Astrocyte (in vitro differentiated cells and primary cell): ENCODE measurements at places on chromosomes 2 and 18.

DNA sequence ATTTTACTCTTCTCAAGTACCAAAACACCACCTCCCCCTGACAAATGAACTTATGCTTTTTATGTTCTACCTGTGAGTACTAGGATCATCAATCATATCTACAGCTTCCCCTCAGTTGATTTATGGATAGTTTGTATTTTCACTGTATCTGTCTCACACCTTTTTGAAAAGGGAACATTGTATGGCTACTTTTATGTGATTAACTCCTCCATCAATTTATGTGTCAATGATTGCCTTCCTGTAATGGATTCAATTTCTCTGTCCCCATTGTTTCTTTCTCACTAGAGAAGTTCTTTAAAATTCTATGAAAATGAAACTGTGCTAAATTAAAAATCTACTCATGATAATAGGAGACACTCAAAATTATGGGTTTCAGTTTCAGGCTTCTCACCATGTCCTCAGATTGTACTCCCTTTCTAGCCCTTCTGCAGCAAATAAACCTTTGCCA is 935.0 kb downstream of the TRIB2 start:
- DNase-seq = no peak

- DNase-seq = no peak
Measured at GRCh38 chr2:74464406-74464805, 776 bp downstream of the MOGS start.

GRCh38 chr18:11767935-11768334 is 78.9 kb downstream of the GNAL start:
- DNase-seq = no peak

GRCh38 chr18:42187611-42188380 is 232.8 kb downstream of the PIK3C3 start:
- DNase-seq = peak; percentile 28

GRCh38 chr18:55488473-55488872 is 99.5 kb downstream of the TCF4 start:
- no peak for DNase-seq

- DNase-seq = peak; percentile 2
Measured at GRCh38 chr18:74942319-74942910, 266.5 kb downstream of the PTGR3 start.

DNA sequence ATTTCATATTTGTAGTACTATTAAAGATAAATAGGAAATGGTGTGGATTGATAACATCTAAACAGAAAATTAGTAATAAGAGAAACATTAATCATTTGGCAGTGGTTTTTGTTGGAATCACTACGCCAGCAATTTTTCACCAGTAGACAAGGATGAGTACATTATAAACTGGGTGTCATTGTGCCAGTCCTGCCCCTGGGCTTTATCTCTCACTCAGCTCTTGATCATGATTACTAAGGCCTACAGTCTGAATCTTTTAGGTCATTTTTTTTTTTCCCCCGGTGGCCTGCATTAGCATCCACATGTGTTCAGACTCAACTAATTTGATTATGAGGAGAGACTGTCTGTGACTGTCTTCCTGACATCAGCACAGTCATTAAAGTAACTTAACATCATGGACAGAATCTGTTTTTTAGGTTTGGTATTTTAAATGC is 16.2 kb downstream of the GULP1 start:
- DNase-seq = no peak

GRCh38 chr2:119290859-119291587 is 67.4 kb downstream of the STEAP3 start:
- no peak for DNase-seq

GRCh38 chr18:24173997-24174396 is 35.1 kb downstream of the CABYR start:
- DNase-seq = no peak

- DNase-seq = no peak
Measured at GRCh38 chr2:217449444-217449843, 553.4 kb downstream of the TNS1 start.

GRCh38 chr2:134391751-134392160 is 137.9 kb downstream of the MGAT5 start:
- peak; percentile 61 for DNase-seq

GRCh38 chr2:36403675-36404230 is 48.2 kb downstream of the CRIM1 start:
- peak; percentile 93 for DNase-seq

- DNase-seq = no peak
Measured at GRCh38 chr2:637804-638203, 39.4 kb downstream of the TMEM18 start.

- DNase-seq = no peak
Measured at GRCh38 chr2:240925568-240926515, 19.7 kb downstream of the CROCC2 start.

GRCh38 chr2:158112992-158113391 is 11.3 kb downstream of the UPP2 start:
- peak; percentile 4 for DNase-seq

GRCh38 chr2:140814141-140814540 is 1316.7 kb downstream of the LRP1B start:
- DNase-seq = no peak

GRCh38 chr2:60439219-60439974 is 114.1 kb downstream of the BCL11A start:
- DNase-seq = no peak

- no peak for DNase-seq
Measured at GRCh38 chr2:199679883-199680282, 171.1 kb downstream of the FTCDNL1 start.

DNA sequence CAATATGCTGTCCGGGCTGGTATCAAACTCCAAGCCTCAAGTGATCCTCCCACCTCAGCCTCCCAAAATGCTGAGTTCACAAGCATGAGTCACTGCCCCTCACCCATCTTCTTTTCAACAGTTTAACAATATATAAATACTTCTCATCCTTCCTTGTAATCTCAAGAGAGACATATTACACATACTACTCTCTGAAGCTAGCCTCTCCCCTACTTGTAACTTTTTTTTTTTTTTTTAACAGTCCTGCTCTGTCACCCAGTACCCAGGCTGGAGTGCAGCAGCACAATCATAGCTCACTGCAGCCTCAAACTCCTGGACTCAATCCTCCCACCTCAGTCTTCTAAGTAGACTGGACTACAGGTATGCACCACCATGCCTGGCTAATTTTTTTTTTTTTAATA is 5.7 kb downstream of the GFPT1 start:
- DNase-seq = peak; percentile 25

DNA sequence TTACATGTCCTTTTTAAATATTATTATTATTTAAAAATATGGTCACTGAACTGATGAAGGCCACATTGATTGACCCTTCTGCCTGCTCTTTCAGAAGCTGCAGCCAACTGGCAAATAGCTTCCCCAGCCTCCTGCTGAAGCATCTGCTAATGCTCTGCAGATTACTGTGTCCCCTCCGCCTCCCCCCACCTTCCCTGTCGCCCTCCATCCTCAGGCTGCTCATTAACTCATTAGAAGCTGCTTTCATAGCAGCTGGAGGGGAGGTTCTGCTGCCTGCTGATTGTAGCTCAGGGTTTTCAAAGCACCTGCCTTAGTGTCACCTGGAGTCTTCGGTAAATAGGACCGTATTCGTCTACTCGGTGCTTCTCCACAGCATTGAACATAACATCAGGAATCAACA is 24.8 kb upstream of the LMAN1 start:
- no peak for DNase-seq

DNA sequence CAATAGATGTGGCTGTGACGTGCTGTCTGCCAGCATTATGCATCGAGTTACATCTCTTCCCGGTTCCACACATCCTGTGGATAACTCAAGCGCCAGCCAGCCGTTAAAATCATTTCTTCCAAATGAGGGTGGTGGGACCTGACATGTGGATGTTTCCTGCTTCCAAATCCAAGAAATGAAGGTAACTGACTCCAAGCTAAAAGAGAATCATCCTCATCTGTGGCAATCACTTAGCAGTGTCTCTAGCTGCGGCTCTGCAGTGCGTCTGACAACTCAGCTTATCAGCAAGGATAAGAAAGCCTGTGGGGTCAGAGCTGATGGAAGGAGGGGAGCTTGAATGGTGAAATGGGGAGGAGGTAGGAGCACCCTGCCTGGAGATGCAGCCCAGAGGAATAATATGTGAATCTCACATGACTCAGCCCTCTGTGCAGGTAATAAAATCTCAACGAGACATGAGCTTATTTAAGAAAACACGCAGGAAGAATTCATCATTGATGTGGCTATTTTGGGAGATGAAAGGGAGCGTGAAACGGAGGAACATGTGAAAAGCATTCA is 382.2 kb upstream of the TRIB2 start:
- no peak for DNase-seq

- no peak for DNase-seq
Measured at GRCh38 chr2:173793709-173794565, 171.2 kb downstream of the SP3 start.

DNA sequence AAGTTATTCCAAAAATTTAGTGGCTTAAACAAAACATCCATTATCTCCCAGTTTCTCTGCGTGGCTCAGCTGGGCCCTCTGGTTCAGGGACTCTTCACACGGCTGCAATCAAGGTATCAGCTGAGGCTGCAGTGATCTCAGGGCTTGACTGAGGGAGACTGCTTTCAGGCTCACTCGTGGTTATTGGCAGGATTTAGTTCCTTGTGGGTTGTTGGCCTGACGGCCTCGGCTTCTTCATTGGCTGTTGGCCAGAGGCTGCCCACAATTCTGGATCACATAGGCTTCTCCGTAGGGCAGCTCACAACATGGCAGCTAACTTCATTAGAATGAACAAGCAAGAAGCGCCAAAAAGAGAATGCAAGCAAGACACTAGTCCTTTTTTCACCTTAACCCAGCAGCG is 90.1 kb downstream of the ABI2 start:
- DNase-seq = peak; percentile 74

- DNase-seq = no peak
Measured at GRCh38 chr18:55840601-55841170, 252.7 kb upstream of the TCF4 start.

- no peak for DNase-seq
Measured at GRCh38 chr2:38406597-38407110, 29.6 kb upstream of the ATL2 start.

GRCh38 chr2:6337472-6337820 is 528.3 kb downstream of the CMPK2 start:
- no peak for DNase-seq

DNA sequence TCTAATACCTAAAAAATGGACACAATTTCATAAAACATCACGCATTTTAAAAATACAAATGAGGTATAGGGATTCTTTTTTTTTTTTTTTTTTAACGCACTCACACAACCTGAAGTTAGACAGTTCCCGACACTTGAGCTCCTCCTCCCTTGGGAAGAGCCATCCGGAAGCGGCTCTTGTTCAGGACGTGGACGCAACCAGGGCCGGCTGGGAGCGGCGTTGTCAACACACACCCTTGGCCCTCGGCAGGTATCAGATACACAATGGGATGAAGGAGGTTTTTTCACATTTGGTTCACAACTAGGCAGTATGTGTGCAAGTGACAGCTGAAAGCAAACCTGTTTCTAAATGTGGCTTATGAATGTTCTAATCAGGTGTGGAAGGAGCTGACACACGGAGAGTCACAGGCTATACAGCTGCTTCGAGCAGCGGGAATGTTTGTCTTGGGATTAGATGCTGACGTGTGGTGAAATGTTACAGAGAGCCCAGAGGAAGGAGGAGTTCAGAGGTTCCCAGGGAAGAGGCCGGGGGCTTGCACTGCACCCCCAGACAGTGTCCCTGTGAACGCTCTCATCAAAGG is 111.1 kb downstream of the PXDN start:
- DNase-seq = no peak

DNA sequence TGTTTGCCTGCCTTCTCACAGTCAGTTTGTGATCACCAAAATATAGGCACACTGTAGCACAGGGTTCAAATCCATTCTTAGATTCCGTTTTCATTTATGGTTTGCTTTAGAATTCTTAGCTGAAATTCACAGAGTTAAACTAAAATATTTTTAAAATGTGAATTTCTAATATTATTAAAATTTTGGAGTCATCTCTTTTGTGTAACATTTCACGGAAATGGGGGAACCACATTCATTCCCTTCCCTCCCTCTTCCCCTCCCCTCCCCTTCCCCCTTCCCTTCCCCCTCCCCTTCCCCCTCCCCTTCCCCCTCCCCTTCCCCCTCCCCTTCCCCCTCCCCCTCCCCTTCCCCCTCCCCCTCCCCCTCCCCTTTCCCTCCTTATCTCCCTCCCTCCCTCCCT is 11.4 kb upstream of the LDAH start:
- no peak for DNase-seq

DNA sequence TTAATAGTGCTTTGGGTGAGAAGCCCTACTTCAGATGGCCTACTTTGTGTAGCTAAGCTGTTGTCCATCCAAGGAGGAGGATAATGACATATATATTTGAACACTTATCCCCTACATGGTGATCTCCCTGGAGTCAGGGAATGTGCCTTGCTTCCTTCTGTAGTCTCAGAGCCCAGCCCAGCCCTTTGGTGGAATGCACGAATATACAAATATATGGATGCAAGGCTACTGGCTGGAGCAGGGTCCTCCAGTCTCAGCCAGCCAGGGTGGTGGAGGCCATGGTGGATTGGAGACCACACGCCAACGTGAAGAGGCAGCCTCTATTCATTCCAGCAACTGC is 150.6 kb upstream of the RIOK3 start:
- no peak for DNase-seq

- no peak for DNase-seq
Measured at GRCh38 chr2:152682663-152683062, 34.6 kb downstream of the PRPF40A start.
